ENCODE measurements at places on chromosomes 7 and 10.

DNA sequence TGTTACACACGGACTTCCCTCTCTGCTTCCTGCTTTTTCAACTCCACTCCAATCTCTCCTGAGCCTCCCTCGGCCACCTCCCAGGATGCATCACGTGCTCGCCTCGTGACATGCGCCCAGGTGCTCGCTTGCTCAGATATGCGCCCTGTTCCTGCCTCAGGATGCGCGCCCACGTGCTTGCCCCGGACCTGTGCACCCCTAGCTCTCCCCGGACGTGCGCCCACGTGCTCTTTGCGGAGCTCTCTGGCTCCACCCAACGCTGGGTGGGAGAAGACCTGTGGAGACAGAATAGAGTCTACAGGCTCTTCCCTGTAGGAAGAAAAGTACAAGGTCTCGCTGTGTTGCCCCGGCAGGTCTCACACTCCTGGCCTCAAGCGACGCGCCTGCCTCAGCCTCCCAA lies 23.1 kb downstream of the PARD3 start:
- no peak for DNase-seq

DNA sequence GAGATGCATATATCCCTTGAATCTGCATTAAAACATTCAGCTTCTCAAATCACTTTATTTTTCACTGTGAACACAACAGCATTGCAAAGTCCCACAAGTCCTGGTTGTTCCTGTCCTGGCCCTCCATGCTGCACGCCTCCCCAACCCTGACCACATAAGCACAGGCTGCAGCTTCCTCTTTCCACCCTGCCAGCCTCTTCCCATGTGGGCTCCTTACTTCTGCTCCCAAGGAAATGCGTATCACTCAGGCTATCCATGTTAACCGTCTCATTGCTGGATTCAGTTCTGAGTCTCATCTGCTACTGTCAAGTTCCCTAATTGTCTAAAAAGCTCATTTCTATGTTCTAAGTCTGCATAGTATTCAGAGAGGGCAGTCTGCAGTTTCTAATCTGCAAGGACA lies 89.7 kb upstream of the ZPBP start:
- no peak for DNase-seq

- DNase-seq, result no peak
These were observed 144.0 kb upstream of the RET start for GRCh38 chr10:42932735-42933447.

- DNase-seq, result no peak
These were observed 3.1 kb upstream of the ETV1 start for GRCh38 chr7:13992596-13992964.

DNA sequence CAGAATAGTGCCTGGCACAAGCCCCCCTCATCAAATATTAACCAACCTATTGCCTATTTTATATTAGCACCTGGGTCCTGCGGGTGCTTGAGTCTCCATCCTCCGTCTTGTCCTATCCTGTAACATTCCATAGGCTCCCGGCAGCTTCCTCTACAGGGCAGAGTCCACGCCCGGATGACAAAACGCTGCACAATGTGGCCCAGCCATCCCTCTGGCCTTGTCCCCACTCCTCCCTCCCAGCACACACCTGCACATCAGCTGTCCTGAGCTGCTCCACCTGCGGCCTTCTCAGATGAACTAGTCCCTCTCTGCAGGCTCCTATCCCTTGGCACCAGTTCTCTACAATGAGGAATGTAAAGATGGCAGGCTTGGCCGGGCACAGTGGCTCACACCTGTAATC lies 153.5 kb upstream of the PDE1C start:
- DNase-seq, result no peak

DNA sequence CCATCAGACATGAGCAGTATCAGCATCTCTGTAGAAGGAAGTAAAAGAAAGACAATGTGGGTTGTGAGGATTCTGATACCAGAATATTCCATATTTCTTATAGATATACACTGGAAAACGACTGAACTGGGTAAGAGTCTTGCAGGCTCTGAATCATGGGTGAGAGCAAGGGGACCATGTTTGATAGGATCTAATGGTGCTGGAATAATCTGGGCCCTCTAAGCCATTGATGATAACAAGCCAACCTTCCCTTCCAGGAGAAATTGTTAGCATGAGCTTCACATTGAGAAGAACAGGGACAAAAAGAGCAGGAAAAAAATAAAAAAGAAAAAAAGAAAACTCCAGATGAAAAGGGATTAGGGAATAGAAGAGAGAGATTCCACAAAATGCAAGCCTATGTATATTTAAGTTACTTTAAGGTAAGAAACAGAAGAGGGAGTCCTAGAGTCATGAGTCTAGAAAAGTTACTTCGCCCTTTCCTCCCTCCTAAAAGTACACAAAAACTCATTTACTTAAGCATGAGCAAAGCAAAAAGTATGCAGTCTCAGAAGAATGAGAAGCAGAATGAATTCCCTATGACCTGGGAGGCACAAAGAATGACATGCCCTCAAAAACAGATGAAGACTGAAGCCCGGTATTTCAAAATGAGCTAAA lies 181.9 kb downstream of the TMEM26 start:
- no peak for DNase-seq

DNA sequence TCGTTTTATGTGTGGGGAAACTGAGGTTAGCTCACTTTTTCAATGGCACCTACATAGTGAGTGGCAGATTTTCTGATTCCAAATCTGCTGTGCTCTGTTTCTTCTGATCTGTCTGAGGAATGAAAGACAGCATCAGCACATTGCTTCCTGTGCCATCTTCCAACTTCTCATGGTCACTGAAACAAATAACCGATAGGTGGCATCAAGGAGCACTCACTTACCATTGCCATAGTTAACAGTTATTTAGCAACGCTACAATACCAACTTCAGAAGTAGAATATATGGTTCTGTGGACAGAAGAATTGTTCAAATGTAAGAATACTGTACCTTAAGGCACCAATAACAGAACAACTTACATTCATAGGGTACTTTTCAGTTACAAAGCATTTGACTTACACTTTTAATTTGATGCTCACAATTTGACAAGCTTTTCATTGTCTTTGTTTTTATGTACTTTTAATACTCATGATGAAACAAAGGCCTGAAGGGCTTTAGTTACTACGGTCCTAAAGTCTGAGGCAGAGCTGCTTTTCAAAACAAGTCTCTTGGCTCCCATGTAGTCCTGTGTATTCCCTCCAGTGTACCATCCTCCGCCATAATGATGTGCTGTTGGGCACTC lies 228.9 kb upstream of the TCF7L2 start:
- DNase-seq, result no peak

GRCh38 chr10:102121739-102122372 lies 1.7 kb upstream of the LDB1 start:
- no peak for DNase-seq

- DNase-seq, result no peak
These were observed 12.9 kb downstream of the HSPB1 start for GRCh38 chr7:76315364-76315763.

GRCh38 chr7:44769776-44770294 lies 21.2 kb downstream of the ZMIZ2 start:
- no peak for DNase-seq

GRCh38 chr7:46490406-46490805 lies 569.3 kb upstream of the IGFBP3 start:
- DNase-seq, result no peak

DNA sequence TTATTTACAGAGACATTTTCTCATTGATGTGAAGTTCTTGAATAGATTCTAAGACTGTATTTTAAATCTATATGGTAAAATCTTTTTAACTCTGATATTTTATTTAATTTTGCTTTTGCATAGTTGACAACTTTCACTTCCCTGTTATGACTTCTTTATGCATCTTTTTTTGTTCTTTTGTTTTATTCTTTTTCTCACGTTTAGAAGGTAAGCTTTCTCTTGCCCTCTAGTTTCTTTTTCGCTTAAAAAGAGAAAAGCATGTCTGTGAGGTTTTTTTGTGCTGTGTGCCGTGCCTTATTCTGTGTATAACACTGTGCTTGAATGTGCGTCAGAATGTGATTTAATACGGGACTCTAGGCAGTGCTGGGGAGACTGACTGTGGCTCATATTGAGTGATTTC lies 74.7 kb downstream of the AP3M1 start:
- DNase-seq, result no peak

DNA sequence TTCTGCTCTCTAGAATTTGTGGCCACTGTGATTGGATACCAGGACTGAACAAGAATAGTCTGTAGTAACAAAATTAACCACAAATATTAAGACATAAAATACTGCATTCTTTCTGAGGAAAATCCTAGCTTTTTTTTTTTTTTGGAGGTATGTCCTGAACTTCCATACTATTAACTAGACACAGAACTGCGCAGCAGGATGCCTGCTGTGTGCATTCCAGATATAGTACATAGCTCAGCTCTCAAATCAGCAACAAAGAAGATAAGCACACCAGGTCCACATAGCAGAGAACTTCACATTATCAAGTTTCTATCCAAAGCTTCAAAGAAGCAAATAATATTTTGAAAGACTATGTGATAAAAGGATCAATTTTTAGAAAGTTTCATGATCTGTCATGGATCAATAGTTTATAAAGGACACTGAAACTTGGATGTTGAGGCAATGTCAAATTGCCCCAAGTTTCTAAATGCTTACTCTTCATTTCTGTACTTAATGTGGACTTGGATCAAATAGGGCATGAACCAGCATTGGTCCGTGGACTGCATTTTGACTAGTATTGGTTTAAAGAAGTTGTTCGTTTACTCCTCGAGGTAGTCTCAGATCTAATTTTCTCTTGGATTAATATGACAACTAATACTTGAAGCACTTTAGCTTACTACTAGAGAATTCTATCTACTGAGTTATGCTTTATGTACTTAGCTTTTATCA lies 15.4 kb downstream of the NAMPT start:
- DNase-seq, result no peak

- DNase-seq, result no peak
These were observed 32.6 kb downstream of the ARHGAP21 start for GRCh38 chr10:24690961-24691512.
